Urinary bladder (tissue), 4 donors: ENCODE measurements at places on chromosomes 6 and 20. TPM values are rescaled to one million over a fixed set of nuclear protein-coding genes. Genes with fewer than 3 reads are reported as not detected.

DNA sequence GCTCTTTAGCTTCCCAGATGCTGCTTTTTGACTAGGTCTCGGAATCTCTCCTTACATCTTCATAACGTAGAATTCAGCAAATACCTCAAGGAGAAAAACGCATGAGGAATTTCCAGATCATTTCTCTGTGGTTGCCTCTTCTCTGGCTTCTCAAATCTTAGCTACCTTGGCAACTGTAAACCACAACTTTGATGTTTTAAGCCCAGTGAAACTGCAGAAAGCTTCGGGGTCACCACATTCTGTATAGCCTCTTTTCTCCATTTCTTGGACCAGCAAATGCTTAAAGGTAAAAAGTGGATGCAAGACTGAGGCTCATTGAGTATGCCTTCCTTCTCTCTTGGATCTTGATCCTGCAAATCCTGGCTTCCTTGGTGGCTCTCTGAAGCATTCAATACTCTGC, 125.5 kb upstream of the FBXL4 start:
- no peak for DNase-seq

Gene PKIB
- total RNA-seq, result 5.1 TPM

Gene SOX18
- 4.5 TPM for total RNA-seq

DNA sequence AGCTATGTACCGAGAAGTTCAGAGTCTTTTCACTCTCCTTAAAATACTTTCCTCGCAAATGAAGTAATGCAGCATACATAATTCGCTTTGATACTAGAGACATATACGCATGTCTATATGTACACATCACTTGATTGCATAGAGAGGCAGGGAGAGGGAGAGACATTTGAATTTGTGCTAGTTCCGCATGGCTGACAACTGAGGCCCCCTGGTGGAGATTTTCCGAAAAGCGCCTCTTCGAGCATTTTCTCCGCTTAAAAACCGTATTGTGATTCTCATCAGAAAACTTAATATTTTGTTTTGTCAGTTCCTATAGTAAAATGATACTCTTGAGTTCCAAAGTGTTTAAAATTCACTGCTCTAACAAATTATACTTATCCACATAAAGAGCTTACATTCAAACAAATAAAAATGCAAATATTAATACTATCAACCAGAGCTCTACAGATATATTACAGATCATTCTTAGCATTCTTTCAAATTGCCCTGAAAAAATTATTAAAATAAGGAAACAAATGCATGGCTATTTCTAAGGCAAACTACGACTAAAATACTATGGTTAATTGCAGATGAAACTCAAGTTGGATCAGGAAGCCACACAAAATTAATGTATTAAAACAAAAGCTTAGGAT, 637 bp downstream of the MYLK4 start:
- DNase-seq, result peak; percentile 52

- DNase-seq, result no peak
Observed at GRCh38 chr6:17470202-17470937, 77.0 kb downstream of the CAP2 start.

GRCh38 chr20:49584418-49585382, 16.8 kb upstream of the PTGIS start:
- no peak for DNase-seq

DNA sequence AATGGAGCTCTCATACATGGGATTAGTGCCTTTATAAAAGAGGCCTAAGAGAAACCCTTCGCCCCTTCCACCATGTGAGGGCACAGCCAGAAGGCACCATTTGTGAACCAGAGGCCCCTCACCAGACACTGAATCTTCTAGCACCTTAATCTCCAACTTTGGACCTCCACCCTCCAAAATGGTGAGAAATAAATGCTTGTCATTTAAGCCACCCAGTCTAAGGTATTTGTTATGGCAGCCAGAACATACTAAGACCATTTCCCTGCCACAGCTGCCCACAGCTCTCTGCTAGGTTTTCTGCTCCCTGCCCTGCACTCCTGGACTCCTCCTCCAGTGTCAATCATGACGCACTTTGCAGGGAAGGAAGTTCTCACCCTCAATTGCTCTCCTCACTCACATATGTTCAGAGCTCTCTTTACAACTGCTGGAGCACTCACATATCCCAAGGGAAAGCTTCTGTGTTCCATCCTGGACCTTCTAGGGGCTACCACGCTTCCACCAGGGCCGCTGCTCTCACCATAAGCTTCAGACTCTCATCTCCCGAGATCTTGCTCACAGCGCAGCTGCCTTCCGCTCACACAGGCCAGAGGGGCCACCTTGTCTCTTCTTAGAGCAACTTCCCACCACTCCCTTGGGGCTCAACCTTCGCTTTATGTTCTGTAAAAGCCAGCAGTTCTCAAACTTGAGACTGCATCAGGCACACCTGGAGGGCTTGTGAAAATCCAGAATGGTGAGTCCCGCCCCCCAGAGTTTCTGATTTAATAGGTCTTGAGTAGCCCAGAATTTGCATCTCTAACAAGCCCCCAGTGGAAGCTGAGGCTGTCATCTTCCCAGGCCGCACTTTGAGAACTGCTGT, 1.6 kb upstream of the LY86 start:
- no peak for DNase-seq

DNA sequence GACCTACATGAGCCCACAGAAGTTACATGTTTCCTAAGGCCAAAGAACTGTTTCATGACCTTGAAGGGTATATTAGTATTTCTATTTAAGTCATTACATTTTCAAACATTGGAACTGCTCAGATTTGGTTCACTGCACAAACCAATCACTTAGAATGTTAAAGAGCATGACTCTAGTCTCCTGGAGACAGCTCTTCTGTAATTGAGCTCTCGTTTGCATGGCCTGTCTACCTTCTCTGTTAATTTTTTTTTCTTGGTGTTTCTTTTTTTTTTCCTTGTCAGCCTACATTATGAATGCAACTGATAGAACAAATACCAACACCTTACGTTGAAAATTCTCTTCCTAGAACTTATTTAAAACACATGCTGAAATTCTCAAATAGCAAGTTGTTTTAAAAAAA, 860.2 kb upstream of the MAP3K7 start:
- DNase-seq, result no peak

DNA sequence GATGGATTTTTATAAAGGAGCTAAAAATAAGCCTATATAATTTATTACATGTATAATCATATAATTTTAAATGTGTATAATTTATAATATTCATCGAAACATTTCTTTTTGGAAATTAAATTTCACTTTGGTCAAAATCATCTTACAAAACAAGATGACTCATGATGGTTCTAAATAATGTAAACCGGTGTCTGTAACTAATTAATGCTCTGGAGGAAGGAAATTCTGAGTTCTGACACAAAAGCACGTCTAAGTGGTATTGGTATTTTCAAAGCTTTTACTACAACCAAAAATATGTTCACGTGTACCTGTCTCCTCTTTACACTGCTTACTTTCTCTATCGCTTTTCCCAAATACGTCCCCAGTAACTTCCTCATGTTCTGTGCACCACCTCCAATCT, 134.1 kb downstream of the MTHFD1L start:
- no peak for DNase-seq

- no peak for DNase-seq
Observed at GRCh38 chr6:42742116-42742894, 3.6 kb downstream of the TBCC start.

DNA sequence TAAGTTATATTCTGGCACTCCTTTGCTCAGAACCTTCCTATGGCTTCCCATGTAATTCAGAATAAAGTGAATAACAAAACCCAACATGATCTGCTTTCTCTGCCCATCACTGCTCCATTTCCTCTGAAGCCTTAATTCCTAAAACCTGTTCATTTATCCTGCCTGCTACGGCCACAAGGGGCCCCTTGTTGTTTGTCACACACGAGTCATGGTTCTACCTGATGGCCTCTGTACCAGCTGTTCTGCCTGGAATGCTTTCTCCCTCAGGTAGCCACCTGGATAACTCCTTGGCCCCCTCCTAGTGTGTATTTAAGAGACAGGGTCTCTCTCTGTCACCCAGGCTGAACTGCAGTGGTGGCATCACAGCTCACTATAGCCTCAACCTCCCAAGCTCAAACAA, 26.8 kb downstream of the ERGIC3 start:
- no peak for DNase-seq

DNA sequence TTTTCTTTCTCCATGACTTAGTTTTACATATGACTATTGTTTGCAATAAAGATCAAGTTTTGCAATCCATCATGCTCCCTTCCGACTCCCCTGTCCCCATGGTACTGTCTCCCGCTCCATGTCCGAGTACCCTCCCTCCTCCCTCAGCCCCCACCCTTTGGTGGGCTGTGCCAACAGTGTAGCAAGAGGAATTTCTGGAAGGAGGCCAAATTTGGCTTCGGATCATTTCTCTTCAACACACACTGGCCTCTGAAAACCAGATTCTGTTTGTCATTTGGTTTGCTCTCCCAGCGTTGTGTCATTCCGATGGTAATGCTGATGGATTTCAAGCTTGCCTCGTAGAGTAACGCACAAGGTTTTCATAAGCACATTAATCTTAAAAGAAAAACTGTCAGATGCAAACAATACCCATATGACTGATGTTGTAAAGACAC, 22.9 kb upstream of the PAX1 start:
- peak; percentile 15 for DNase-seq

- no peak for DNase-seq
Observed at GRCh38 chr6:10403385-10404106, 11.3 kb downstream of the TFAP2A start.

- no peak for DNase-seq
Observed at GRCh38 chr20:57223648-57224489, 42.6 kb downstream of the BMP7 start.

GRCh38 chr6:42978487-42978838, 518 bp downstream of the PEX6 start:
- DNase-seq, result no peak

Gene KIF25
- total RNA-seq, result not detected

Gene RRAGD
- total RNA-seq, result 11.4 TPM

Gene SLC26A8
- total RNA-seq, result 0.11 TPM

Gene MAPK13
- 5.6 TPM for total RNA-seq

Gene NOX3
- total RNA-seq, result not detected

Gene SNAI1
- total RNA-seq, result 0.69 TPM

DNA sequence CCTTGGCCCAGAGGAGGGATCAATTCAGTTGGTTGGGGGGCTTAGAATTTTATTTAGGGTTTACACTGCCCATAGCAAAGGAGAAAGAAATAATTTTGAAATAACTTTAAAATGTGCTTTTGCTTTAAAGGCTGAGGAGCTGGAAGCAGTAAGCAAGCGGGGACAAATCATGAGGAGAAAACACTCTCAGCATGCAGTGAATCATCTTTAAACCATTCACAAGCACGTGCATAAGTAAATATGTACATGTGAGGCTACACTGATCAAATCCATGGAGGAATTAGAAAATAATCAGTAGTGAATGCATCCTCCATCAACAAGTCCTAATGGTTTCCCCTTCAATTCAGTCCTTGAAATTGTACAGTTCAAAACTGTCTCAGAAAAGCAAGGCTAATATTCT, 181.0 kb downstream of the MTFR2 start:
- DNase-seq, result no peak

DNA sequence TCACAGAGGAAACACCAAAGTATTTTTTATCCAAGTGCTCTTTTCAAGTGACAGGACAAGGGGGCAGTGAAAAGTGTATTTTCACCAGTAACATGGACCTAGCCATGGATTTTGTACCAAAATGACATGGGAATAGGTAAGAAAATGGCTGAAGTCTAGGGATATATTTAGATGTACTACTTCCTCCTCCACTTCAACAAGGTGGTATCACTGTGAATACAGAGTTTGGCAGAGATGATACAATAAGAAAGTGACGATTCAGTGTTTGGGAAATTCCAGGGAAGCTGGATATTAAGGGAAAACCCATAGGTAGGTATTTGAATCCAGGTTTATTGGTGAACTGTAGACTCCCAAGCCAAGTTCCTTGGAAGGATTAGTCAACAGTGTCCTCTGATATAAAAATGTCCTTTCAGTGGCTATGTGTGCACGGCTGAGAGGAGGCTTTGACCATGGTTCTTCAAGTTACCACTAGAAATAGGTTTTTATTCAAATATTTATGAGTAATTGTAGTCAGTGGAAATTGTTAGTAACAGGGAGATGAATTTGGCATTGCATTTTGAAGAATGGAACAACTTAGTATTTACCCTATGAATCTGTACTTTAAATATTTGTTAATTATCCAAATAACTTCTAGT, 356.0 kb upstream of the CITED2 start:
- no peak for DNase-seq

- no peak for DNase-seq
Observed at GRCh38 chr20:31723069-31723318, 326 bp upstream of the BCL2L1 start.

GRCh38 chr20:39874049-39874893, 814.8 kb downstream of the MAFB start:
- no peak for DNase-seq

- DNase-seq, result no peak
Observed at GRCh38 chr6:159395609-159396008, 226.4 kb downstream of the FNDC1 start.

GRCh38 chr6:14922706-14923460, 323.0 kb upstream of the JARID2 start:
- no peak for DNase-seq

GRCh38 chr6:162833776-162834175, 106.0 kb downstream of the PACRG start:
- no peak for DNase-seq

DNA sequence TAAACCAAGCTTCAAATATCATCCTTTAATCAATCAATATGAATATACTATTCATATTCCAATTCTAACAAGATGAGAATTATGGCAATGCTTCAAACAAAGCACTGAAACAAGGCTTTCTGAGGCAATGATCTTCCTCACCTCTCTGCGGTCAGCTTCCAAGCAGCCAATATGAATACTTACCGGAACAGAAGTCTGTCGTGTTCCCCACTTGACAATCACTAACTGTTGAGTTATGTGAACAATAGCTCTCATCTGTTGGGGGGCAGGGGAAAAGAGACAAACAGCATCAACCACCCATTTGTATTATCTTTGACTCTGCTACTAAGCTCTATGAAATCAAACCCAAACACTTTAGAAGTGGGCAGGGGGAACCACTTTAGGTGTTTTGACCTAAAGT, 4.5 kb downstream of the CD164 start:
- no peak for DNase-seq

Gene HLA-DQB1
- total RNA-seq, result 4.0 TPM

- no peak for DNase-seq
Observed at GRCh38 chr6:87897013-87897412, 150.6 kb upstream of the SPACA1 start.

Gene SLC17A3
- not detected for total RNA-seq
